ENCODE measurements at places on chromosomes 16 and 17. TPM values are rescaled to one million over a fixed set of nuclear protein-coding genes. Genes with fewer than 3 reads are reported as not detected.

GRCh38 chr16:11493531-11493929 is 93.2 kb downstream of the LITAF start:
- no peak for DNase-seq

DNA sequence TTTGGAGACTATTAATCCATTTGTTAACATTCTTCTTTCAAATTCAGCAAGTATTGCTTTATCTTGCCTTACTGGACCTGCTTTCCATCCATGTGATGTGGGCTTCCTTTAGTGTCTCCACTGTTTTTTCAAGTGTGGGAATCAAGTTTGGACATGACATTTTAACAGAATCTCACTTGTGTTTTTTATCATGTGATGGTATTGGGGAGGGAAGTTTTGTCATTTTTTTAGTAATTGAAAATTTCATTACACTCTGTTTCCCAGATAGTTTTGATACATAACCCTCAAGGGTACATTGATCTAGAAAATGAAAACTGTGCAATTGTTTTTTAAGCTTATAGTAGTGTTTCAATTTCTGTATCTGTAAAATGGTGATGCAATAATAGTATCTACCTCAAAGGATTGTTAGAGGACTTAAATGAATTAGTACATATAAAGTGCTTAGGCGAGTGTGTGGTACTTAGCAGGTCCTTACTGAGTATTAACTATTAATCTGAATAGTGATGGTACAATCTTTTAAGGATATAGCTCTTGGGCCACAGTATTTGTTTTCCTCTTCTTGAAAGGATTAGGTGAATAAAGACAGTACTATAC is 27.3 kb downstream of the AATF start:
- DNase-seq: no peak

DNA sequence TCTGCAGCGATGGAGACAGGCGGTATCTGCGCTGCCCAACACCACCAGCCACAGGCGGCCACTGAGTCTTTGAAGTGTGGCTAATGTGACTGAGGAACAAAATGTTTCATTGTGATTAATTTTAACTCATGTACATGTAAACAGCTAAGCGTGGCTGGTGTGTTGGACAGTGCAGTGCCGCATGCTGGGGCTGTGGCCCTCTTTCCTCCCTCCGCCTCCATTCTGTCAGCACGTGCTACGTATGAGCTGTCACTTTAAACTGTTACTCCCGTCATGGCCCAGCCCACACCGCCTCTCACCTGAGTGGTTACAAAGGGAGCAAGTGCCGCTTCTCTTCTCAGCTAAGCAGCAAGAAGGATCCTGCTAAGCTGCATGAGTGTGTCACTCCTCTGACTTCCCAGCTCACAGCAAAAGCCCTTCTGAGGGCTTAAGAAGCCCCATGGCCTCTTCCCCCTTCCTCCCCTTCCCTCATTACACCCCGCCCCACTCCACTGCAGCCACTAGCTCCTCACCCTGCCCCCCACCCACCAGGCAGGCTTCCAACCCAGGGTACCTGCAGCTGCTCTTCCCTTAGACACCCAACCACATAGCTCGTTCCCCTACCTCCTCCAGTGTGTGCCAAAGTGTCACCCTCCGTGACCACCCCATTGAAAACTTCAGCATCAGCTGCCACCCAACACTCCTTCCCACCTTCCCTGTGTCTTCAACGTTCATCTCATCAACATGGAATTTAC is 15.0 kb downstream of the HASPIN start:
- DNase-seq: no peak

DNA sequence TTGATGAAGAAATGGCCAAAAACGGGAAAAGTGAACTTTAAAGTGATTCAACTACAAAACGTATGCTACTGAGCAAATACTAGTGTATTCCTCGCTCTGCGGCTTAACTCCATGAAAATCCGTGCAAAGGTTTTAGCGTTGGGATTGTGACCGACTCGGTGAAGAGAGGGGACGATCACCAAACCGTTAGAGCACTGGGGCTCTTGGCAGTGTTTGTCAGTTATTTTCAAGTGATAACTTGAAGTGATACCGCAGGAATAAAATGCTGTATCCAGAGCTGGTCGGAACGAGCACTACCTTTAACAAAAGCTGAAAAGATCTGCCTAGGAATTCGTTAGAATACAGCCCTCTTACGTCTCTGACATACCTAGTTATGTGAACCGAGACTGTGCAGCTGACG is 773 bp upstream of the PPM1D start:
- DNase-seq: no peak

GRCh38 chr17:34151102-34151501 is 104.0 kb upstream of the CCL2 start:
- no peak for DNase-seq

DNA sequence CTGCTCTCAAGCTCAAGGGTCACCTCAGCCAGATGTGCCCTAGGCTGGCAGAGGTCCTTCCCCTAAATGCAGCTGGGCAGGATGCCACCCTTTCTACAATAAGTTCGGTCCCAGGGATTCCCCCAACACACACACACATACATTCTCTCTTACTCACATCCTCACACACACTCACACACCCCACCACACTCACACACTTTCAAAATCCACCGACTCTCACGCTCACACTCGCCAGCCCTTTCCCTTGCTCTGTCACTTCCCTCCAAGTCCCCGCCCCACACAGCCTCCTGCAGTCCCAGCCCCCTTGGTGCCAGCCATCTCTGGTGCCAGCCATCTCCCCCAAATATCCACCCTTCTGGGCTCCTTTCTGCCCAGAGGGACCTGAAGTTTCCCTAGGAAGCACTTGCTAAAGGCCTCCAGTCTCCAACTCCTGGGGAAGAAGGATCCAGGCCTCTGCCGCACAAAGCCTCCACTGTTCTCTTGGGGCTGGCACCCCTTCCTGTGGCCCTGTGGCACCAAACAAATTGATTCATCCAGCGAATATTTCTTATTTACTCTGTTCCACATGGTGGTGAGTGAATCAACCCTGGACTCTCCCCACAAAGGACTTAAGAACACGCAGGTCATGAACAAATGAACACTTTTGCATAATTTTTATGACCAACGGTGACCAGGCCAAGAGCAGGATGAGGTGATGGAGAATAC is 3.8 kb upstream of the USP36 start:
- DNase-seq: no peak

DNA sequence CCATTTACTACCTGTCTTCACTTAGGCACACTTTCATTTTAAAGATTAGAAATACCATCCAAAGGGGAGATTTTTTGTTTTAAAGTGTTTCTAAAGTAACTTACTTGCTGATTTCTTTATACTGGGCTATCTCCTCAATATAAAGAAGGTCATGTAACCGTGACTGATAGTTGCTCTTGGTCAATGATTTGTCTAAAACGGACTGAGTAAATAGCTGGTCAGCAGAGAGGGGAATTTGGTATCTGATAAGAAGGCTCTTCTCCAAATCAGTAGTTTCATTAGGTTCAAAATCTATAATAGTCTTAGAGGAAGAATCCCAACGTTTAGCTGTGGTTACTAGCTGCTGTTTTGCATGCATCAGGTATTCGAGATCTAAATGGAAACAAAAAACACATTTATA is 66.4 kb downstream of the HELZ start:
- no peak for DNase-seq

DNA sequence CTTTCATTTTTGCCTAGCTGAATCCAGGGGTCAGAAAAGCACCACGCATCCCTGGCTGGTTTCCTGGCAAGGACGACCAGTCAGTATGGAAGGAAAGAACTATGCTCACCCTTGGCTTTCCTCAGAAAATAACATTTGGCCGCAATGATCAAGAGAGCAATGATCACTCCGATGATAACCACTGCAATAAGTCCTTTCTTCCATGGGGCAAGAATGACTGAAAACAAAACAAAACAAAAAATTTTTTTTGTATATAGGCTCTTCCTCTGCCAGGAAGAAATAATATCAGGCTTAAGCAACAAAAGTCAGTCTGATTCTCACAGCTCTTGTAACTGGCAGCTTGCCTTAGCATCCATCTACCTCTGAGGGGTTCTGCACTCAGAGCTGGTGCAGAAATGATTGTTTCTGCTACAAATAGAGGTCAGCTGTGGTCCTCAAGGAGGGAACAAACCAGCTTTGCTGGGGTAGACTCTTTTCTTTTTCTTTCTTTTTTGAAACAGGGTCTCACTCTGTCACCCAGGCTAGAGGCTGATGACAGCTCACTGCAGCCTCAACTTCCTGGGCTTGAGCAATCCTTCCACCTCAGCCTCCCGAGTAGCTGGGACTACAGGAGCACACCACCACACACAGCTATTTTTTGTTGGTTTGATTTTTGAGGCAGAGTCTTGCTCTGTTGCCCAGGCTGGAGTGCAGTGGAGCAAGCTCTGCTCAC is 35.7 kb downstream of the PECAM1 start:
- no peak for DNase-seq

DNA sequence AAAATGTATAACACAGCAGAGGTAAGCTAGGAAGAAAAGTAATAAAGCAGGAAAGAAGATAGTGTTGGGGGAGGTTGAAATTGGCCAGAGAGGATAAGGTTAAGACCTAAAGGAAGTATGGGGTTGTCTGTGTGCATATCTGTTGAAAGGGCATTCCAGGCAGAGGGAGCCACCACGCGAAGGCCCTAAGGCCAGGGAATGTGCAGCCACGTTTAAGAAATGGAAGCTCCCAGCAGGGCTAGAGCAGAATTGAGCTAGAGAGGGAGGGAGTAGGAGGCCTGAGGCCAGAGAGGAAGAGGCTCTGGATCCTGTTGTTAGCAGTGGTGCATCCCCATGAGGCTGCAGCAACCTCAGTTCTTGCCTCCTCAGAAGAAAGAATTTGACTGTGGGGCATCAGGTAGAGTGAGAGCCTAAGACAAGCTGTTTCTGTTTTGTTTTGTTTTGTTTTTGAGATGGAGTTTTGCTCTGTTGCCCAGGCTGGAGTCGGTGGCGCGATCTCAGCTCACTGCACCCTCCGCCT is 59.0 kb upstream of the CACNG5 start:
- DNase-seq: no peak

GRCh38 chr16:81937305-81938038 is 73.8 kb downstream of the SDR42E1 start:
- DNase-seq: no peak

DNA sequence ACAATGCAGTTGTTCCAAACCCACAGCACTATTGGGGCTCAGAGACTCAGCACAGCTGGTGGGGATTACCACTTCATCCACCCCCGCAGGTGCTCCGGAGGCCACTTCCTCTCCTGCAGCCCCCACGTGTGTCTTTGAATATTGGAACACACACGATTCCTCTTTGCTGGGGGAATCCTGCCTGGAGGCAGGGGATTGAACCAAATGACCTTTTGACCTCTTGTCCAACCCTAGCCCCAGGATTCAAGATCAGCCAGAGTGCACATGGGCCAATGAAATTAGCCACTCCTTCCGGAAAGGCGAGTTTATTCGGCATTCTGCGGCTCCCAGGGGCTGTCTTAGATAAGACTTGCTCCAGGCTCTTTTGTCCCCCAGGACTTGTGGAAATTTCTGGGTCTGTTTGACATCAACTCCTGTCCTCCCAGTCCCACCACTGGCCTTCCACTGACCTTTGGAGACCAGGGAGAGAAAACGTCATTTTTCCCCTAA is 350.2 kb downstream of the FOXL1 start:
- no peak for DNase-seq

GRCh38 chr17:944266-944826 is 35.2 kb downstream of the NXN start:
- DNase-seq: no peak

DNA sequence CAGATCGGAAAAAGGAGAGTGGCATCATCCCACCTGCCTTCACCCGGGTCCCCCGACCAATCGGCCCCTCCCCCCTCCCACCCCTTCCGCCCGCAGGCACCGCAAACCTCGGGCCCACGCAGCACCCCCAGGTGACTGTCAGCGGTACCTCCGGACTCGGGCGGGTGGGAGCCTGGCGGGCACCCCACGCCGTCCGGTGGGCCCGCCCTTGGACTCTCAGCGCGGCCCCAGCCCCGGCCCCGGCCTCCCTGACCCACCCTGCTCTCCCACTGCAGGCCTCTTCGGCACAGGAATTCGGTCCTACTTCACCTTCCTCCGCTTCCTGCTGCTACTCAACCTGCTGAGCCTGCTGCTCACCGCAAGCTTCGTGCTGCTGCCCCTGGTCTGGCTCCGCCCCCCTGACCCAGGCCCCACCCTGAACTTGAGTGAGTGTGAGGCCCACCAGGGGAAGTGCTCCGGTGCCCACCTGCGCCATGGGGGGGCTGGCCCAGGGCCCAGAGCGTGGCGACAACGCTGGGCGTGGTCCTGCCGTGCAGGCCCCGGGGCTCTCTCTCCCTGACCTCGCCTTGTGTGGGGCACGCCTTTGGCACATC is 1.6 kb downstream of the TMC8 start:
- peak; percentile 50 for DNase-seq

- DNase-seq: no peak
Measured at GRCh38 chr16:51166091-51166490, 15.0 kb upstream of the SALL1 start.

GRCh38 chr16:57956270-57956808 is 14.6 kb downstream of the CNGB1 start:
- DNase-seq: no peak

DNA sequence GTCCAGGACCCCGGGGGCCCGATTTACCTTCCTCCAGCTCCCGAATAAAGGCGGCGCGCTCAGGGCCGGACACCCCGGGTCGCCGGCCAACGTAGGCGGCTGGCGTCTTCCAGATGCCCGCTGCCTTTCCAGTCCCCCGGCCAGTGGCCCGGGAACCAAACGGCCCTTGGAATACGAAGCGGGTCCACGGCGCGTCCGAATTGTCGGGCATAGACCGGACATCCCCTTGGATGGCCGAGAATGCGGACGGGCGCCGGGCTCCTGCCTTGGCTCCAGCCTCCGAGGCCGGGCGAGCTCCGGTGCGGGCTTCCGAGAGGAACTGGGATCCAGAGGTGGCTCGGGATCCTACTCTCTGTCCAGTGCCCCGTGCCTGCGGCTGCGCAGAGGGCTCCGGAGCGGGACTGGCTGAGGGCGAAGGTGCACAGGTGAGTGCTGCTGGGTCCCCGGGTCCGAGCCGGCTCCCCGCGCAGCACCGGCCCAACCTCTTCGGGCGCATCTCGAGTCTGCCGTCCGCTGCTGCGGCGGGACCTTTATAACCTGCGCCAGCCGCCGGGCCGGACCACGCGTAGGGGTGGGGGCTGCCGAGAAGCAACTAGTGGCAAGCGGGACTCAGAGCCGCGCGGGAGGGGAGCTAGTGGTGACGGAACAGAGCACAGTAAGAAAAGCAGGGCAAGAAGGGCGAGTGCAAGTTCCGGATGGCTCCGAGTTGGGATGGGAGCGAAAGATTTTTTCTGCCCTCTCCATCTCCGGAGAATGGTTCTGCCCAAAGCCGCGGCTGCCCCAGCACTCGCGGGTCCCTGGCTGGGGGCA is at the start of gene HAP1:
HAP1 (minus strand) TSS at position 505 of the 810 bp plus-strand sequence; CDS start at position 496, 9 bp downstream.
- DNase-seq: no peak

- DNase-seq: no peak
Measured at GRCh38 chr17:19610311-19610710, 38.2 kb upstream of the ALDH3A2 start.

GRCh38 chr17:50550661-50551432 is 3.9 kb downstream of the SPATA20 start:
- no peak for DNase-seq

Gene CDH13
- total RNA-seq: 6.9 TPM

Gene AKAP1
- 22.6 TPM for total RNA-seq

Gene PYDC1
- total RNA-seq: not detected

Gene DHRS7C
- not detected for total RNA-seq

All from esophagus squamous epithelium (tissue), 5 donors.